Smooth muscle cell of trachea (primary cell): ENCODE measurements at places on chromosomes 2 and 18. TPM values are rescaled to one million over a fixed set of nuclear protein-coding genes. Genes with fewer than 3 reads are reported as not detected.

QPCT gene
- 7.0 and 19.7 TPM in 2 replicates for total RNA-seq

GYPC gene
- 71.0 and 112 TPM in 2 replicates for total RNA-seq

RPRM gene
- 0.15 TPM in 1 of 2 replicates, not detected in the other for total RNA-seq

KRTCAP3 gene
- not detected in 2 replicates for total RNA-seq

CRYGB gene
- total RNA-seq, result not detected in 2 replicates
